ENCODE measurements at places on chromosomes 5 and 9.

GRCh38 chr5:52702877-52703276 lies 84.8 kb upstream of the ITGA1 start:
- no peak for DNase-seq

GRCh38 chr5:172921906-172922305 lies 37.3 kb upstream of the RPL26L1 start:
- DNase-seq: no peak

- no peak for DNase-seq
These were observed 89.0 kb upstream of the NIPBL start for GRCh38 chr5:36787365-36788093.

DNA sequence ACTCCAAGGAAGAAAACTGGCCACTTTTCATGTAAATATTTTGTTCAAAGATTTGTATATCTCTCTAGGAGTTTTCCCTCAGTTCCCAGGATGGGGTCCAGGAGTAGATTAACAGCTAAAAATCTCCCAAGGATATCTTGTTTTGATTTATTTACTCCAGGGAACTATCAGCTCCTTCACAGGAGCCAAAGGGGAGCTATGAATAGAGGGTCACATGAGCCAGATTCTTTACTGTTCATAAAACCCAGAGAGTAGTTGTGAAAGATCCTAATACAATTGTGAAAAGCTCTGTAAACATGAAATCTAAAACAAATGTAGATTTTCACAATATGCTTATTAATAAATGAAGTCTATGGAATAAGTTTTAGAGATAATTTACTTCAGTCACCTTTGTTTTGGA lies 16.9 kb downstream of the DIMT1 start:
- DNase-seq: no peak

DNA sequence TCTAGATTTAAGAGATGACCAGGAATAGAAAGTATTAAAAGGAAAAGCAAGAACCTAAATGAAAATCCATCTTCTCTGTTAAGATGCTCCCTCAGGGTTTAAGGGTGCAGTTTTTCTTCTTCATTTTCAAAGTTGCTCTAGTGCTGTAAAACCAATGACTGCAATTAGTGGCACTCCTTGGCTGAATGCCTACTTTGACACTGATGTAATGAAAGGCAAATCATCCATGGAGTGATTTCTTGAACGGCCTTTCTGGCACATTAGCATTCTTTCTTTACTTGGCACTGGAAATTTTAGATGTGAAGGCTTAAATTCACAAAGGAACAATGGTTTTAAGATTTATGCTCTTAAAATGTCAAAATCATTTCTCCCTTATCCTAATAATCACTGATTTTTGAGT lies 19.3 kb upstream of the ISCA1 start:
- DNase-seq: no peak

GRCh38 chr9:34675048-34675714 lies 12.7 kb upstream of the CCL27 start:
- peak; percentile 65 for DNase-seq

DNA sequence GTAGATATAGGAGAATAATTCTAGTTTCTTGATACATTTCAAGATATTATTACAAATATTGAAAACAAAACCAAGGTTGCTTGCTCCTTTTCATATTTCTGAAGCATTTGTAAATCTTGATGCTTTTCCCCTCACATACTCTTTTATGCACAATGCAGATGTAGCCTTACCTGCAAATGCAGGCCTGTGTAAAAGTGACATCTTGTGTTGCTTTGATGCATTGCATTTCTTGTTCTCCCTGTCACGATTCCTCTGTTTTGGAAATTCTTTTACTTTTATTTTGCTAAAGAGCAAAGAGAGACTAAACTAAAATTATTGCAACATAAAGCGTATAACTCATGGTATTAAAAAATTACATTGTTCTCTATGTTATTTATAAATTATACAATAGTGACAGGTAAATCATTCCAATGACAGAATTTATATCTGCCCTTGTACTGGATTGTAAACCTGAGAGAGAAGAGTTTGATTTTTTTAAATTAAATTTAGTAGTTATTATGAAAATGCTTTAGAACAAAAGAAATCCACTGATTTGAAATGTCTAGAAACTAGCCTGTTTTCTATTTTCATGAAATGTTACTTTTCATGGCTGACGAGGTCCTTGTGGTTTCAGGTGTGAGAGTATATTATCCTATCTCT lies 970.0 kb downstream of the MAT2B start:
- DNase-seq: no peak

GRCh38 chr5:41843456-41844370 lies 26.5 kb downstream of the OXCT1 start:
- DNase-seq: no peak

DNA sequence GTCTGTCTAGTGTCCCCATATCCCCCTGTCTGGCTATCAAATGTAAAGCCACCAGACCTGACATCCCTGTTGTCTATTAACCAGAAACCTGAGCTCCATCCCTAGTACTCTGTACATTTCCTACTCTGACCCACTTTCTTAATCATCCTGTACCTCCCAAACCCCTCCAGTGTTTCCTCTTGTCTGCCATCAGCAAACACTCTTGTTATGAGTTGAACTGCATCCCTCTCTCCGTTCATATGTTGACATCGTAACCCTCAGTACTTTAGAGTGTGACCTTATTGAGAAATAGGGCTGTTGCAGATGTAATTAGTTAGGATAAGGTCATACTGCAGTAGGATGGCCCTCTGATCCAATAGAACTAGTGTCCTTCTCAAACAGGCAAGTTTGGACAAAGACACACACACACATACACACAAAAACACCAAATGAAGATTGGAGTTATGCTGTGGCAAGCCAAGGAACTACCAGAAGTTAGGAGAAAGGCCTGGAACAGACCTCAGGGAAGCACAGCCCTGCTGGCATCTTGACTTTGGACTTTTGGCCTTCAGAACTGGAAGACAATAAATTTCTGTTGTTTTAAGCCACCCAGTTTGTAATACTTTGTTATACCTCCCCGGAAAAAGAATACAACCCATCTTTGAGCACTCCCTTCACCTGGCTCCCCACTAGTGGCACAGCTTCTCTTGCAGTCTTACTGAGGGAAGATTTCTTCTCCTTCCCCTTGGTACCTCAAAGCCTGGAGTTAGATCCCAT lies 180.0 kb upstream of the PTGER4 start:
- DNase-seq: no peak

- DNase-seq: no peak
These were observed 138.4 kb upstream of the RPS23 start for GRCh38 chr5:82416512-82416911.

- peak; percentile 86 for DNase-seq
These were observed 4.0 kb upstream of the TMEM250 start for GRCh38 chr9:136122425-136123383.

DNA sequence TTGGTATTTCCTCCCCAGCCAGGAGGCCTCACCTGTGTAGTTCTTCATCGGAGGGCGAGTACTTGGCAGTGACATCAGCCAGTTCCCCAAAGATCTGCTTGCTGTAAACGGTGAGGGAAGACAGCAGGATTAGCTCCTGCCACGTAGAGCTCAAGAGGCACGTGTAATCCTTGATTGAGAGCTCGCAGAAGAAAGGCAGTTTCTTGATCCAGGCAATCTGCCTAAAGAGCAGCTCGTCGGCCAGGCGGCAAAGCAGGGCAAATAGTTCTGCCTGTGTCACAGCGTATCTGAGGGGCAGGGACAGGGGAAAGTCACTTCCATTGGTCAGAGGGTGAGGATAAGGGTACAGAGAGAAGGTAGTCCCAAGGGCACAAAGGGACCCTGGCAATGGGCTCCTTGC lies 28.6 kb upstream of the NR5A1 start:
- no peak for DNase-seq

DNA sequence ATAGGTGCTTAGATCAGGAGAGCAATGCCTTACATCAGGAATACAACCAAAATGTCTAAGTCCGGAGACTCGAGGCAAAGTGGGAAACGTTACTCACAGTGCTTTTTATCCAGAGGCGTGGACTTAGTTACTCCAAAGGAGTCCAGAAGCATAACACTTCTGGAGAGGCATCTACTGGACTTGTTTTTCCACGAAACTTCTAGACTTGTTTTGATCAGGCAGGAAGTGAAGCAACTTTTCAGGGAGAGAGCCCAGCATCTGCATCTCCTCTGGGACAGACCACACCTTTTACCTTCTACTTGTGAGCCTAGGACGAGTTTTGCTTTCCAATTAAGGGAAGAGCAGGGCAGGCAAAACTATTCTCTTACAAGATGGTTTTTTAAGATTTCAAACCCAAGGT lies 1.2 kb upstream of the TJP2 start:
- no peak for DNase-seq

- no peak for DNase-seq
These were observed 28.0 kb upstream of the UBAC1 start for GRCh38 chr9:135989157-135989556.

- DNase-seq: no peak
These were observed 225.8 kb downstream of the MLLT3 start for GRCh38 chr9:20396509-20396908.

- no peak for DNase-seq
These were observed 13.0 kb upstream of the DAB2IP start for GRCh38 chr9:121638399-121638798.

DNA sequence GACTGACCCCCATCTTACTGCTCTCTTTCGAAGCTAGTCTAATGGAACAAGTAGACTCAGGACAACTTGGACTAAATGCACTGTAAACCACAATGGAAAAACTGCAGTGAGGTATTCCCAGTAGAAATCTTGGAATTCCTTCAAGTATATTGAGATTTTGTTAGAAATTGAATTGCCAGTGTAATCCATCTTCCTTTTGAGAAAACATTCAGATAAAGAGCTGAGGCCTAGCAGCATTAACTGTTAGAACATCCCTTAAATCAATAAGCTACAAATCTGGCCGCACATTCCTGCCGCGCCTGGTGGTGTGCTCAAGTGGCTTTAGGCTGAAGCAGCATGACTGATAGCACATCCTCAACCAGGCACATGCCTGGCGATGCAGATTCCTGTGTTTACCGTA lies 29.3 kb downstream of the PPIC start:
- no peak for DNase-seq

DNA sequence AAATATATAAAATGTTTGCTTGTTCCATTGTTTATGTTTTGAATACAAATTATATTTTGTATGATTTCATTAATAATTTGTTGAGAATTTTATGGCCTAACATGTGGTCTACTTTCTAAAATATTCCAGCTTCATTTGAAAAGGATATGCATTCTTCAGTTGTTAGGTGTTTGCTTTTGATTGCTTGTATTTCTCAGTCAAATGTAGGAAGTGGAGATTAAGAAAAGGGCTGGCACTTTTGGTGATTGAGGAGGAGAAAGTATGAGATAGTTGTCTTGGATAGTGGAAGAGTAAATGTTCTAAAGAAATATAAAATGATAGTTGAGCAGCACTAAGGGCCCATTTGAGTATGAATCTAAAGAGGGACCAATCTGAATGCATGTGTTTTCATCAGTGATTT lies 23.1 kb downstream of the JAK2 start:
- DNase-seq: no peak

Data from lower lobe of right lung (tissue), 2 donors.